Endothelial cell of umbilical vein (primary cell): ENCODE measurements at places on chromosomes 1 and 21. TPM values are rescaled to one million over a fixed set of nuclear protein-coding genes. Genes with fewer than 3 reads are reported as not detected.

DNA sequence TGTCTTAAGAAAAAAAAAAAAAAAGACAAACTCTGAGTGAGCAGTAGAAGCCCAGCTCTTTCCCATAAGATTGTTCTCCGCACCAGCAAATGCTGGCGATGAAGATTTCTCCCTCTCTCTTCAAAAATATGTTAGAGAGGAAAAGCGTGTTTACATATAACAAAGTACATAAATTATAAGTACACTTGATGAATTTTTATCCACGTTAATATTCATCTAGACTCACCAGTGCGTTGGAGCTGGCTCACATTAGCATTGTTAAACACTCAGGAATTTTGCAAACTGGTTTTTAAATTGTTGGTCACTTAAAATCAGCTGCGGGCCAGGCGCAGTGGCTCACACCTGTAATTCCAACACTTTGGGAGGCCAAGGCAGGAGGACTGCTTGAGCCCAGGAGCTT is 56.0 kb downstream of the RUNX3 start:
- no peak overlapping the region for H3K4me3 ChIP-seq
- H3K27me3 ChIP-seq, result peaks cover 7% of the 10 kb centered on the region

DNA sequence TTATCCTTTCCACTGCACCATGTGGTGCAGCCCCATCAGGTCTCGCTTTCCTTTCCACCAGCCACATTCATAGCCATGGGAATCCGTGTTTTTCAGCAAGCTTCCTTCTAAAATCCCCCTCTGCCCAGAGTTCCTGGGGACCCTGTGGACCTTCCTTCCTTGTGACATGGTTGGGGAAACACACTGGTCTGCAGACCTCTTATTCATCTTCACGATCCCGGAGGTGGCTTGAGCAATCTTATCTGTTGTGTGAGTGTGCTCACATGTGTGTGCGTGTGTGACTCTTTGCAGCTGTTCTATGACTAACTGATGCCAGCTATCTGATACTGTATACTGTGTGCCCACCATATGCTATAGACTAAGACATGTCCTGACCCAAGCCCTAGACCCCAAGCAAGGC is 15.6 kb upstream of the IL10 start:
- no peak overlapping the region for H3K4me3 ChIP-seq
- peaks cover 2% of the 10 kb centered on the region for H3K27me3 ChIP-seq
- no peak overlapping the region for H3K27ac ChIP-seq
- no peak for DNase-seq
- H3K4me1 ChIP-seq, result no peaks in the 10 kb centered on the region

The CDC73 gene
- 55.3 and 55.8 TPM in 2 replicates for total RNA-seq

The SOX13 gene
- 38.0 and 40.8 TPM in 2 replicates for total RNA-seq
